Mesenteric fat pad (tissue), 1 donor: ENCODE measurements at places on chromosomes 5 and 9.

- no peak for DNase-seq
These were observed 9.4 kb upstream of the MAMDC2 start for GRCh38 chr9:70034271-70034711.

DNA sequence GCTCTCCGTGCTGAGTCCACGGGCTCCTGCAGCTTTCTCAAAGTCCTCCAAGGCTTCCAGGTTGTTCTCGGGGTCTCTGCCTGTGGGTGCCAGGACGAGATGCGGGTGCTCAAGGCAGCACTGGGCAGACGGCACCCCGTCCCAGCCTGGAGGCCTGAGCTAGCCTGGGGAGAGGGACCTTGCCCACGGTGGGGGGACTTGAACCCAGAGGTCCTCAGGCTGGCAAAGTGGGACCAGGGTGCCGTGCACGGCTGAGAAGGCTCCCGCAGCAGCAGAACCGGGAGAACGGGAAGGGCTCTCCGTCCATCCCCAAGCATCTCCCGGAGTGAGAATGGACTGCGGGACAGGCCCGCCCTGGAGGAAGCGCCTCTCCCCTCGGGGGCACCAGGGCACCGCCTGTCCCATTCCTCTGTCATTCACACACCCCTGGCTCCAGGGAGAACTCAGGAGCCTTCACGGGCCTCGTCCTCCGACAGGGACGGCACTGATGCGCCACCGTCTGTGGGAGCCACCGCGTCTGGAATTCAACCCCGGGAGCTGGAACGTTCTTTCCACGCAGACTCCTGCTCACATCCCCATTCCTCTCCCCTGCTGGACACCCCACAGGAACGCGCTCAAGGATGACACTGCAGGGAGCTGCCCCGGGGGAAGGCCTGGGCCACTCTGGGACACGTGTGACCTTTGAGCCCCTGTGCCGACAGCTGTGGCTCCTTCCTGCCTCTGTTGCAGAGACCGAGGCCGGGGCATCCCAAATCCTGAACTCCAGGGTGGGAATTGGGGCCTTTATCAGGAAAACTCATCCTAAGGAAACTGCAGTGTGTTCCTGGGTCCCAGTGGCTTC, 16.3 kb upstream of the OBP2B start:
- DNase-seq, result peak; percentile 83

DNA sequence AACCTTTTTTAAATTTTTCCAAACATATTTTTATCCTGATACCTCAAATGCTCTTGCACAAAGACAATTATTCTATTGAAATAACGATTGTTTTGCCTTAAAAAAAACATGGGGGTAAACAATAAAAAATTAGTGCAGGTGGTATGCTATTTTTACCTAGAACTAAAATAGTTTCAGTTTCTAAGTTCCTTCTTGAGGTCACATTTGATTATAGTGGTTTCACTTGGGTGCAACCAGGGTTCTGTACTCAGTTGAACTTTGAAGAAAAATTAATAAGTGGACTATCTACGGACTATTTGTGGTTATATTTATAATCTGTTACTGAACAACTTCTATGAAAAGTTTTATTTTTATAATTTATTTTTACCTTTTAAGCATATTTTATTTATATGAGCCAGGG, 387.1 kb upstream of the IZUMO3 start:
- DNase-seq, result no peak

DNA sequence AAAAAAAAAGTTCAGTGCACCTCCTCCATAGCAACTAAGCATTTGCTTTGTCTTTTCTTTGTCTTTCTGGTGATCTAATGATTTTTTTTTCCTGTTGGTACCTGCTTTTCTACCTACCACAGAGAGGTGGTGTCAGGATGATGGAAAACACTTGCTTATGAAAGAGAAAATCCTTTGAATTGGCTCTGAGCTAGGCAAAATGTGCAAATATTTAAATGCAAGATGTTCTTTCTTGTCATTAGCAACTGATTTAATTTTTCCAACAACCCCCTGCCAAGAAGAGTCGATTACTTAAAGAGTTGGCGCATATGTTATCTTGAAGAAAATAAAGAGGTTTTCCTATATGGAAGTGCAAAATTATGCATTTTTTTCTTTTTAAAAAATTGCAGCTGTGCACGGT, 37.7 kb downstream of the TNC start:
- DNase-seq, result no peak

- no peak for DNase-seq
These were observed 105.5 kb downstream of the STRBP start for GRCh38 chr9:123162791-123163345.

DNA sequence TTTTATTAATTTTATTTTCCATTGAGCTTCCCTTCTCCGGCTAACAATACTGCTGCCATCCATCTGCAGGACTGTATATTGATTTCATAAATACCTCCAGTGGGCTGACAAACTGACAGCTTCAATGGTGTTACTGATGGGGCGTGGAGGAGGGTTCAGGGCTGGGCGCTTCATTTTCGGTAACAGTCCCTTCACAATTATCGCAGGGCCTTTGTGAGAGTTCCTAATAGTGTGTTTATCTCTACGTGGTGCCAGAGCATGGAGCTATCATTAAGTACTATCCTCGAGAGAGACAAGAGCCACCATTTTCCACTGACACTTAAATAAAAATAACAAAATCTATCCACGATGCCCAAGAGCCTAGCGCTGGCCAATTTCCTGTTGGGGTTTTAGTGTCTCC, 307.0 kb upstream of the PANK3 start:
- no peak for DNase-seq

DNA sequence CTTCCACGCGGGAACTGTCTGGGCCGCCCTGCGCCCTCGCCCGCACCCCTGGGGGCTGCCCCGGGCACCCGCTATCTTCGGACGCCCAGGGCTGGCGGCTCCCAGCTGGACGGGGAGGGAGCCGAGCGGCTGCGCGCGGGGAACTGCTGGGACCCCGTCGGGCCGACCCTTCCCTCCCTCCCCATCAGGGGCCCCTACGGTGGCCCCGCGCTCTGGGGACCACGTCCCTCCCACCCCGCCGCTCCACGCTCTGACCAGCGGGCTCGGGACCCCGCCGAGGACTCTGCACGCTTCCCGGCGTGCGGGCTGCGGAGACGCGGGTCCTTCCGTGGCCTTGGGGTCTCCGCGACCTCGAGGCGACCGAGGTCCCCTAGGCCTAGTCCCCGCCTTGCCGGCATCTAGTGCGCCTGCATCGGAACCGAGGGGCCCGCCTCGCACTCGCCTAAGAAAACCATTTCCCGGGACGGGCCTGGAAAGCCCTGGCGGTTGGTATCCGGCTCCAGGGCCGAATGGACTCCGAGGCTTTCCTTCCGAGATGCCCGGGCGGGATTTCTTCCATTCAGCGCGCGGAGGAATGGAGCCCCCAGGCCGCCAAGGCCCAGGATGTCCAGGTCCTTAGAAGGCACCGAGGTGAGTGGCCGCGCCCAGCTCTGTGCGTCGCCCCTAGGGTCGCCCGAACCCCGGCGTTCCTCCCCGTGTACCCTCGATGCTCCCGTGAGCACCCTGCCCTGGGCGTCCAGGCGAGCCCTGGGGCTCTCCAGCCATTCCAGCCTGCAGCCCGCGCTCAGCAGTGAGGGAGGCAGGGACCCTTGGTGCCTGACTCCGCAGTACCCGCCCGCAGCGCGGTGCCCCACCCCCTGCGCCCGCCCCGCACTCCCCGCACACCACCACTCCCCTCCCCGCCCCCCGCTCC, 705 bp upstream of the SLC6A3 start:
- peak; percentile 83 for DNase-seq

DNA sequence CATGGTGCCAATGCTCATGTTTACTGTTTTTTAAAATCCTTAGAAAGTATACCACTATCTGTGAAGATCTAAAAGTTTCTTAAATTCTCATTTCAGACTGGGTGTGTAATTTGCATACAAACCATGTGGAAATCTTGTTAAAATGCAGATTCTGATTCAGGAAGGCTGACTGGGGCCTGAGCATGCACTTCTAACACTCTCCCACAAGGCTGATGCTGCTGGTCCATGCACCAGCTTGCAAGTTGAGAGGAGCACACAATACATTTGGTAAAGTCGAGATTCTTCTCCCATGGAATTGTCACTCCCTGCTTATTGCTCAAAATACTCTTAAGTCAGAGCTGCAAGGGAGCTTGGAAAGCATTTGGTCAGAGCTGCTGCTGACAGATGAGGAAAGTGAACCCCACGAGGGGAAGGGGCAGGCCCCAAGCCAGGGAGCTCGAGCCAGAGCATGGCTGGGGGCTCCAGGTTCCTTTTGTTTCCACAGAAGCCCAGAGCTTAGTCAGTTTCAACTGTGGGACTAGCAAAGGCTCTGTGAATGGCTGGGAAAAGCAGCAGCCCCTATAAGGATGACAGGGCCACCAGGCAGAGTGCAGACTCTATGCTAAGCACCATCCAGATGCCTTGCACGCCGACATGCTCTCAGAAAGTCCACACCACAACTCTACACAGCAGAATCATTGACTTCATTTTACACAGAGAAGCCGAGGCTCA, 93.5 kb upstream of the HAND1 start:
- DNase-seq, result no peak

- no peak for DNase-seq
These were observed 739 bp downstream of the CARD9 start for GRCh38 chr9:136372561-136373299.

DNA sequence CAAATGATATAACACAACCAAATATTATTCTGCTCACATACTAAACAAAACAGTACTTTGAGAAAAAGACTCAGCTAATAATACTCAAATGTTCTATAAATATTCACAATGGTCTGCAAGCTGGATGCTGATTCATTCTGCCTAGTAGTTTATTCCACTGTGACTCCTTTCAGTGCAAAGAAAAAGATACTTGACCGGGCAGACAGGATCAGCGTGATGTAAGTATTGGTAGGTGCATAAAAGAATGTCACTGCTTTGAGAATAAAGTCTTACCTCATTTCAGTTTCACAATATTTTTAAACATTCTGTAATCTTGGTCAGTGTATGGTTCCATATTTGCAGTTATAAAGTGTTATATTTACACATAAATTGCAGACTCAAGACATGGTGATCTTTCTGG, 223.0 kb upstream of the NUDT12 start:
- DNase-seq, result no peak

- DNase-seq, result no peak
These were observed 24.3 kb upstream of the PRRC1 start for GRCh38 chr5:127492854-127493738.

- DNase-seq, result no peak
These were observed 530.5 kb downstream of the MTRR start for GRCh38 chr5:8399471-8399870.

- DNase-seq, result no peak
These were observed 4.5 kb upstream of the CDC42SE2 start for GRCh38 chr5:131259326-131259725.

DNA sequence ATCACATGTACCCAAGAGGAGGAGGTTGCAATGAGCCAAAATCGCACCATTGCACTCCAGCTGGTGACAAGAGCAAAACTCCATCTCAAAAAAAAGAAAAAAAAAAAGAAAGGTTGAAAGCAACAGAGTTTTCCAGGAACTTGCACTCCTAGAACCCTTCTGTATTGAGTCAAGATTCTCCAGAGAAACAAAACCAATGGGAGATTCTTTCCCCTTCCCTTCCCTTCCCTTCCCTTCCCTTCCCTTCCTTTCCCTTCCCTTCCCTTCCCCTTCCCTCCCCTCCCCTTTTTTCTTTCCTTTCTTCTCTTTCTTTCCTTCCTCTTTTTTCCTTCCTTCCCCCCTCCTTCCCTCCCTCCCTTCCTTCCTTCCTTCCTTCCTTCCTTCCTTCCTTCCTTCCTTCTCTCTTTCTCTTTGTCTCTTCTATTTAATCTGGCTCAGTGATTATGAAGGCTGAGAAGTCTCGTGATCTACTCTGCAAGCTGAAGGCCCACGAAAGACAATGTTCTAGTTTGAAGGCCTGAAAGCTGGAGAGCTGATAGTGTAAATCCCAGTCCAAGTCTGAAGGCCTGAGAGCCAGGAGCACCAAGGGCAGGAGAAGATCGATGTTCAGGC, 59.6 kb upstream of the CNTLN start:
- DNase-seq, result no peak

DNA sequence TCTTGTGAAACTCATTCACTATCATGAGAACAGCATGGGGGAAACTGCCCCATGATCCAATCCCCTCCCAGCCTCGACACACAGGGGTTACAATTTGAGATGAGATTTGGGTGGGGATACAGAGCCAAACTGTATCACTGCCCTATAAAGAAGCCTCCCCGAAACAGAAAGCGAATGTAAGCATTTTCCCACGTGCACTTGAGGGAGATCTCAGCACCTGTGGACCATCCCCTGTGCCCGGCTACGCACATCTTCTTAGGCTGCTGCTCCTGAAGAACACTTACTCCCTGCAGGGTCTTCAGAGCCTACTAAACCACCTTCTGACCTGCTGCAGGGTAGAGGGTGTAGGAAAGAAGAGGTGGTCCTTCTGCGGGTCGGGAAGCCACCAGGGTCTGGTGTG, 410.2 kb upstream of the IRX2 start:
- DNase-seq, result no peak

DNA sequence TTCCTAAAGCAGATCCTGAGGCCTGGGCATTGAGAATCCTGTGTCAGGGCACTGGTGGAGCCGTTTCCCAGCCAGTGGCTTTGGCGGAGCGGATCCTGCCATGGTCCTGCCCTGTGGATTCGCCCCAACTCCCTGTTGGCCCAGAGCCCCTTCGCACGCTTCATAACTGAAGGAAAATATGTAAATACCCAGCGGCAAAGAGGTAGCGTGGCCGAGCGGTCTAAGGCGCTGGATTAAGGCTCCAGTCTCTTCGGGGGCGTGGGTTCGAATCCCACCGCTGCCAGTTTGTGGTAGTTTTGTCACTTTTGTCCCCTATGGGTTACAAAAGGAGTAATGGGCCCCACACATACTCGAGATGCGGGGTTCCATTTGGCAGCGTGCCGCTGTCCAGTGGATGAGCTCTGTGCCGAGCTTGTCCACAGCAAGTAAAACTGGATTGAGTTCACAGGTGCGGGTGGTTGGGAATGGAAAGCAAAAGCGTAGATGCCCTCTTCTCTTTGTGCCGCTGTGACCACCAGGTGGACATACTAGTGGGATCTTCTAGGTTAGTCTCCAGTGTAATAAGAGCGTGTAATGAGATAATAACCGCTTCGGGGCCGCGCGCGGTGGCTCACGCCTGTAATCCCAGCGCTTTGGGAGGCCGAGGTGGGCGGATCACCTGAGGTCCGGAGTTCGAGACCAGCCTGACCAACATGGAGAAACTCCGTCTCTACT, 17.3 kb downstream of the TRIM7 start:
- DNase-seq, result no peak

GRCh38 chr5:15827741-15828140, 327.8 kb downstream of the FBXL7 start:
- no peak for DNase-seq

GRCh38 chr5:35345222-35345621, 114.9 kb upstream of the PRLR start:
- DNase-seq, result no peak

DNA sequence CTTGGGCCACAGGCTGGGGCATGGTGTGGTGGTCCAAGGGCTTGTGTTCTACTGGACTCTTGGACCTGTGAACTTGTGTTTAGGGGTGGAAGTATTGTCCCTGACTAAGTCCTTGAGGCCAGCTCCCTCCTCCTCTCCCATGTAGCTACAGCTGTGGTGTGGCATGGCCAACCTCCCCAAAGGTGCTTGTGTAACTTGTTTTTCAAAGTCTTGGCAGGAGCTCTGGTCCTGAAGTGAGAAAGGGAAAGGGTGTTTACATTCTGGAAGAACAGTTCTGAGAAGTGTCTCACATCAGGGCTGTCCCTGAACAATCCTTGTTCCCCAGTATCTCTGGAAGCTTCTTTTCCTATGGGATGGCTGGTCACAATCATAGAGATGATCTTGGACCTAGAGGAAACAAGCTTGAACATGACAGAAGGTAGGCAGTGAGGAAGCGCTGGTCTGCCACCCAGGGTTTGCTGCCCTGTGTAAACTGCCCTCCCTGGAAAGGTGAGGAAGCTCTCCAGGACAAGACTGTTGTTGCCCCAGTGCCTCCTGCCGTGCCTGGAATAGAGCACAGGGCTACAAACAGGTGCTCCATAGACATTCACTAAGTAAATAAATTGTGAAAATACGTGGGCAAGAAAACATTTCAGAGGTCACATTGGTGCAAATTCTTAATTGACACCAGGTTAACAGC, 64.6 kb upstream of the KLF9 start:
- no peak for DNase-seq
